ENCODE measurements at places on chromosomes 1 and 21.
A peak's percentile ranks its signal among the peaks of the same experiment; 100 is the strongest.

DNA sequence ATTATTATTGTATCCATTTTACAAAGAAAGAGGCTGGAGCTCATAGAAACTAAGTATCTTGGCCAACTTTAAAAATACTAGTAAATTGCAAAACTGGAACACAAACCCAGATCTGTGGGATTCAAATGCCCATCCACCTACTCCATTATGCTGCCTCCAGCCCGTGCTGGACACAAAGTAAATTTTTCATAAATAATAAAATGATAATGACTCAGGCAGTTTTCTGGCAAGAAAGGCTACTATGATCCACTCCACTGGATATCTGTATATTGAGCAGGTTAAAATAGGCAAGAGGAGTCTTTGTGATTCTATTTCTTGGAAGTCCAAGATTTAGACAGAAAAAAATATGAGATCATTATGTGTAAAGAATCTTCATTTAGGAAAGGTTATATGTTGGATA lies 138.3 kb upstream of the DUSP10 start:
- DNase-seq = no peak

DNA sequence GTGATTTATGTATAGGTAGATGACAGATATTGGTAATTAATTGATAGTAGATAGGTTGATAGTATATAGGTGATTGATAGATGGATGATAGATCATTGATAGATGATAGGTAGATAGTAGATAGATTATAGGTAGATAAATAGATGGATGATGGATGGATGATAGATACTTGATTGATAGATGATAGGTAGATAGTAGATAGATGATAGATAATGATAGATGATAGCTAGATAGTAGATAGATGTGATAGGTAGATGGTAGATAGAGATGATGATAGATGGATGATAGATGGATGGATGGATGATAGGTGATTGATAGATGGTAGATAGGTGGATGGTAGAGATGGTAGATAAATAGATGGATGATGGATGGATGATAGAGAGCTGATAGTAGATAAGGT lies 62.0 kb upstream of the SAMD11 start:
- no peak for DNase-seq

- no peak for DNase-seq
Observed at GRCh38 chr1:64892576-64893573, 73.5 kb downstream of the JAK1 start.

GRCh38 chr1:202143768-202144401 lies 652 bp downstream of the ARL8A start:
- DNase-seq = peak; percentile 46

DNA sequence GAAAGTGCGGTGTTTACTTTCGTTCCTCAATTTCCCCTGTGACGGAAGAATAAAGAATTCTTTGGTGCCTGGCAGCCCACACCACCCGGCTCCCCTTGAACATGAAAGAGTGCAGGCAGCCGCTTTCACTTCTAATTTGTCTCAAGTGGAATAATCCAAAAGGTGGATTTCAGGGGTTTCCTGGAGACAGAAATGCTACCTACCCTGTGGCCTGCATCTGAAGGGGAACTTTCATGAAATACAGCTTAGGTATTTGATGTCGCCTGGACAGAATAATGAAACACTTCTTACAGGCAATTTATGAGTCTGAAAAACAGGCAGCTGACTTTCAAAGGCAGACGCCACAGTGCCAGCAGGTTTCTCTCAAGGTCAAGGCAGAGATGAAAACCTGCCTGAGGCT lies 169.5 kb upstream of the USP24 start:
- DNase-seq = no peak

GRCh38 chr1:110176299-110176956 lies 26.1 kb downstream of the SLC6A17 start:
- no peak for DNase-seq

- no peak for DNase-seq
Observed at GRCh38 chr1:160651433-160652064, 4.7 kb upstream of the SLAMF1 start.

- DNase-seq = no peak
Observed at GRCh38 chr1:30283199-30283962, 440.0 kb downstream of the MATN1 start.

- no peak for DNase-seq
Observed at GRCh38 chr1:76725864-76726619, 141.2 kb upstream of the ST6GALNAC5 start.

- DNase-seq = no peak
Observed at GRCh38 chr1:22812993-22813790, 102.6 kb downstream of the EPHB2 start.

- DNase-seq = no peak
Observed at GRCh38 chr1:231882790-231883189, 256.2 kb downstream of the DISC1 start.
